Glutamatergic neuron (in vitro differentiated cells): ENCODE measurements at places on chromosomes 4 and X.

DNA sequence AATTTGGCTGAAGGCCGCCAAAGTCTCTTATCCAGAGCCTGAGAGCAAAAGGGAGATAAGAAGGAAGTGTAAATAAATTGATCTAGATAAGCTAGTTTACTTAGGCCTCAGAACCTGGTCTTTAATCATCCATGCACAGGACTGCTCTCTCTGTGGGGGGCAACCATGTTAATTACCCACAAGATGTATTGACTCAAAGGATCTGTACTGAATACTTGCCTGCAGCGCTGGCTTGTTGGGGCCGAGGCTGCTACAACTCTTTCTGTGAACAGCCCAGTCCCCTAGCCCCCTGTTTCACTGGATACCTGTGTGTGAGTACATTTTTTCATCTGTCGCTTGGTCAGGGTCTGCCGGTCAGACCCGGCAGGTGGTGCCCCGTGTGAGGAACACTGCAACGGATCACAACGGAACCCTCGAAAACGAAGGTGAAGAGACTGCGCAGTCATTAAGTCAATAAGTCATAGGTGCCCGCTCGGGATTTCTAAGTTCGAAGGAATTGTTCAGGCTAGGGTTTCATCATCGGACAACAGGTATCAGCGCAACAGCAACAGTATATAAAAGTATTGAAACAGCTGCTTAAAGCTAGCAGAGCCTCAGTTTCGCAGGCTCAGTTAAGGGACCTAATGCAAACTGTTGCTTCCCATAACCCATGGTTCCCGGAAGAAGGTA, 8.3 kb downstream of the MAGEA11 start:
- DNase-seq = no peak

DNA sequence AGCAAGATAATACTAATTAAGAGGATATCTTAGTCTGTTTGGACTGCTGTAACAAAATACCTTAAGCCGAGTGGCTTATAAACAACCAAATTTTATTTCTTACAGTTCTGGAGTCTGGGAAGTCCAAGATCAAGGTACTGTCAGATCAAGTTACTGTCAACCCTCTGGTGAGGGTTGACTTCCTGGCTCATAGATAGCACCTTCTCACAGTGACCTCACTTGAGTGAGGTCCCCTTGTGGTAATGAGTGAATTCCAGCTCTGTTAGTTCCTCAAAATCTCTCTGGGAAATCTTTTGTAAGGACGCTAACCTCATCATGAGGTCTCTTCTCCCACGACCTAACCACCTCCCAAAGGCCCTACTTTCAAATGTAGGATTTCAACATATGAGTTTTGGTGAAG, 36.9 kb upstream of the ADGRA3 start:
- DNase-seq = no peak

GRCh38 chrX:45454290-45454689, 253.6 kb upstream of the DIPK2B start:
- DNase-seq = no peak

GRCh38 chr4:94515365-94515764, 63.6 kb downstream of the PDLIM5 start:
- DNase-seq = no peak

DNA sequence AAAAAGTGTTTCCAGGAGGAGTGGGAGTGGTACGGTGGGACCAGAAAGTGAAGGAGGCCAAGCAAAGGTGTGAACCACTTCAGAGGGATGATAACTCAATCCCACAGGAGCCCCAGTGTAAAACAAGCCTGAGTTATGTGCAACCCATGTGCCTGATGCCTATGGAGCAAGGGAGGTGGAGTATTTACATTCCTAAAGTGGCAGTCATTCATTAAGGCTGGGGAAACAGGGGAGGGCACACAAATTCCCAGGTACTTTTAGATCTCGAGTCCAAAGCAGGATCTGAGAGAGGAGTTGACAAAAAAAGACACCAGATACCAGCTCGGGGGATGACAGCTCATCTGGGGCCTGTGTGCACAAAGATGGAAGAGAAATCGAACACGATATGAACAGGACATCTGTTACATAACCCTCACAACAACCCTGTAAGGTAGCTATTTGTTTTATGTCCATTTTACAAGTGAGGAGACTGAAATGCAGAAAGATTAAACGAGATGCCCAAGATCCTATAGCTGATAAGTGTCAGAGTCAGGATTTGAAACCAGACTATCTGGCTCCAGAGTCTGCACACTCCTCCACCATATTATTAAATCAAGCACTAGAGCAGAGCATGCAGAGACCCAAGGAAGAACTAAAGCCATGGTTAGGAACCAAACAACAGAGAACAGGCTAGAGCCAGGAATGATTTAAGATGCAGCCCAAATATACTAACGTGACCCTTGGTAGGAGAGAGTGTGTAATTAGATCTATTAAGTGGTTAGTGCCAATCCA, 91.9 kb upstream of the MAPK10 start:
- no peak for DNase-seq
